ENCODE measurements at places on chromosomes 4 and X.

DNA sequence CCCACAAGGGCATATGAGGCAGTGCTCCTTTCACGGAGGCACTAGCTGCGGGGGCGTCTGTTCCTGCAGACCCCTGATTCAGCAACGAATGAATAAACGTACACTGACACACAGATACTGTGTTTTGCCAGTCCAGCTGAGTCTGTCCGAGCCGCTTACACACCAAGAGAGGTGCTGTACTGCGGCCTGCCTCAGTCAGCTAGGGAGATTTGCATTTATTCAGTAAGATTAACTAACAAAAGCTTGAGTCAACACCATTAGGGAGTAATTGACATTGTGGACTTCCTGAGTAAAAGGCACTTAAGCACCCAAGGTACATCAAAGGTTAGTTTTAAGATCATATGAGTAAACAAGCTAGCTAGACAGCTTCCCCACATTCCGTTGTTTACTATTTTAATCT, 31.0 kb upstream of the BEX4 start:
- DNase-seq: no peak

DNA sequence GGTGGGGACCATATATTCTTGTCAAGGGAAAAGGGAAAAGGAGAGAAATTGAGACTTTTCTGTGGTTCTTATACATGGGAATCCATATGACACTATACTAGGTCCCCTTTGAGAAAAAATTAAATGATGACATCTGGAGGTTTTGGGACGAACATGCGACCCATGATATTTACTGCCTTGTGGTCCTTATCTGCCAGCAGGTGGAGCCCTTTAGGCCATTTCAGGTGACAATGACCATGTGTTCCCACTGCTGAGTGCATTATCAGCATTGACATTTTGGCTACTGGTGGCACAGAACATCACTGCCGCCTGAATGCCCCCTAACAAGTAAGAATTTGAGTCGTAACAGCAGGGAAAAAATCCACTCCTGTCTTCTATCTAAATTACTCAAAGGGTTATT, 843.4 kb downstream of the FSTL5 start:
- no peak for DNase-seq

DNA sequence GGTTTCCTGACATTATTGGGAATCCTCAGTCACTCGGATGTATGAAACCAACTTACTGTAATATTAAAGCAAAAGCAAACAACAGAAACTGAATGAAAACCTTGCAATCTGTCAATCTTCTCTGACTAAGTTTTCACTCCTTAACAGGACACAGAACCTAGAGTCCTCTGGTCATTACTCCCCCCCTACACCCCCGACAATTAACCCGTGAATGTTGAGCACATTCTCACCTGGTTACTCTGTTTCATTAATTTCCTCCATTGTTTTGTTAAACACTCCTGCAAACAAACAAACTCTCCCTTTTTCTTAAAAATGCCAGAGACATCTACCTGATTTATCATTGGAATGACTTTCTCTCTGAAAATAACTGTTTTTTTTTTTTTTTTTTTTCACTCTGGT, 469.0 kb upstream of the PRKX start:
- no peak for DNase-seq

DNA sequence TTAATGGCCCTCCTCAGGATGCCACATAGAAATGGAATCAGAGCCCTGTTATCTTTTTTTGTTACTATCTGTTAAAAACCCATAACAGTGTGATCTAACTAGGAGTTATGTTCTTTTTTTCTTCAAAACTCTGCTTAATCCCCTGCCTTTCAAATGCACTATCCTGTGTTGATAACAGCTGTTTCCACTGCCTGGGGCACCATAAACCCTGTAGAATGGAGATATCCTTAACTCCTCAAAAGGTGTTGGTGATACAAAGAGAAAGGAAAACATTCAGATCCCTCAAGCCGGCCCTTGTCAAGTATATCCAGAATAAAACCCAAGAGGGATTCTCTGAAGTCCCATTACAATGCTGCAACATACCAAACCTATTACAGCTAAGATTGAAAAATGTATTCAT, 108.6 kb downstream of the ACTRT1 start:
- no peak for DNase-seq

GRCh38 chr4:83082777-83083176, 31.8 kb downstream of the PLAC8 start:
- no peak for DNase-seq

DNA sequence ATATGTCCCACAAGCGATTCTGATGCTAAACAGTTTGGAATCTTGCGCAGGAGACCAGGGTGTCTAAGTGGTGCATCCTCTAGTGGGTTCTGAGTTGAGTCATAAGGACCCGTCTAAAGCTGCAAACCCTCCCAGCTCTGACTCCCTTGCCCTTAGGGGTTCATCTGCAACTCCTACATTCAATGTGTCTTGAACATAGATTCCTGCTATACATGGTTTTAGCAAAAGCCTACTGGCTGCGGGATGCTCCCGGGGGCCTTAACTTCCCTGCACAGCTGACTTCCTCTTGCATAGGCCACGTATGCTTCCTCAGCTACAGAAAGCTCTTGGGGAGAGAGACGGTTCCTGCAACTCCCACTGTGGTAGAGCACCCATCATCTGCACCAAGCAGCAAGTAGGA, 236.7 kb downstream of the EVC2 start:
- DNase-seq: no peak

DNA sequence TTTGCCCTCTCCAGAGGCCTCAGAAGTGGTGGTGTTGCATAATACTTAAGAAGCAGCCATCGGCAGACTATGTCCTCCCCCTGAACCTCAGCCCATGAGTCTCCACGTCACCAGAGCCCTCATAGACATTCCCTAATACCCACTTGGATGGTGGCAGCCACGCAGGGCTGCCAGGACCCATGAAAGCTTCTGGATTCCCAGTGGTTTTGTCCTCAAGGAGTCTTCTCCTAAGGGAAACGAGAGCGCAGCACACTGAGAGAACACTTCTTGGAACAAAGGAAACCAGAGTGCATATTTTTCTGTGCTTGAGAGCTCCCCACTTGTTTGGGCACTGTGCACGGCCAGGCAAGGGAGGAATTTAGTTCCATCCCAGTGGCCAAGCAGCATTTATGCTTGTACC, 204.1 kb upstream of the DMD start:
- no peak for DNase-seq

DNA sequence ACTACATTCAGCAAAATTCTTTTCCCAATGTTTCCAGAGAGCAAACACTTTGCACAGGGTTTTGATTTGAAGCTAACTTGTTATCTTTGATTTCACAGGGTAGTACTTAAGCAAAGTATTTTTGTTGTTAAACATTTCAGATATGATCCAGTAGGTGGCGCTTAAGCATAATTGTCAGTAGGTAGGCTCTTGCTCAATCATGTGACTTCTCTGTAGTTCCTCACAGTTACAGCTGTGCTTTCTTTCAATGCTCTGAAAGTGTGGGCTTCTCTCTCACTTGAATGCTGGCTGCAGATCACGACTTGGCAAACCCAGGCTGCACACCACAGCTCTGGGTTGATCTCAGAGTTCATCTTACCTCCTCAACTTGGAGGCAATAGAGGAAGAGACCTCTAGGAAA, 1016.5 kb downstream of the SH3BGRL start:
- no peak for DNase-seq

GRCh38 chr4:109276482-109277095, 25.9 kb downstream of the COL25A1 start:
- DNase-seq: no peak

- no peak for DNase-seq
Observed at GRCh38 chr4:65383589-65384305, 286.5 kb downstream of the EPHA5 start.

GRCh38 chr4:145503486-145504072, 21.9 kb downstream of the SMAD1 start:
- DNase-seq: no peak

GRCh38 chrX:7446815-7447214, 298.9 kb upstream of the PUDP start:
- no peak for DNase-seq

DNA sequence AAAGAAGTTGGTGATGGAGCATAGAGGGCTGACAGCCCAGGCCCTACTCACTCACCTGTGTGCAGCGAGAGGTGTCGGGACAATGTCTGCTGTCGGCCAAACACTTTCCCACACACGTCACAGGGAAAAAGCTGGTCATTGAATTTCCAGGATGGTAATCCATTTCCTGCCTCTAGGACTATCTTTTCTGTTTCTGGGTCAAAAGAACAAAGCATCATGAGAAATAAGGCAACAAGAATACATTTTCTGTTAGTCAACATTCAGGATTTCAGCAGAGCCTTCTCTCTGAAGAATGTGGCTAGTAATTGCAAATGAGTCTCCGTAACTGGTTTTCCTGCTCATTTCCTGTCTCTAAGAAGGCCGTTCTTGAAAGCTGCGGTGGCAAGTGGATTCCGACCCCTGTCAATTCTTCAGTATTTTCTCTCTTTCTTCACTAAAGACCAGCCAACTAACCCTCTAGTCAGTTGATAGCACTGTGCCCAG, 99.4 kb downstream of the C4orf51 start:
- no peak for DNase-seq

GRCh38 chr4:53987761-53988171, 76.6 kb downstream of the CHIC2 start:
- DNase-seq: no peak

DNA sequence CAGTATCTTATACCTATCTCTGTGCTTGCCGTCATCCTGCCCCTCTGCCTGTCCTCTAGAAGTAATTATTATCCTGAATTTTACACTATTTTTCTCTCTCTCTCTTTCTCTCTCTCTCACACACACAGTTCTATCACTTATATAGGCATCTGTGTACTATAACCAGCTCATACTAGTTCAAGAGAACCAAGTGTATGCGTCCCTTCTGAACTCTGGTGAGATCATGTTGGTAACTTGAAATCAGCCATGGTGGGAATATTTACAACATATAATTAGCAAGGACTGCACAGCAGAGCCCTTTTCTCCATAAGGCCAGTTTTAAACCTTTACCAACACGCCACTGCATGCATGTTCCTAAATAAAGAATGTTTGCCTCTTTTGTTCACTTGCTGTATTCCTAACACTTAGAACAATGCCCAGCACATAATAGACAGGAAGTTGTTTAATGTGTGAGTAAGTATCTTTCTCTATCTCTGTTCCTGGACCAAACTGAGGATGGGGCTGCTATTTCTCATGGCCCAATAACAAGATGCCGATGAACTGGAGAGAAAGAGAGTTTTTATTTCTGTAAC, 51.1 kb upstream of the IL21 start:
- DNase-seq: no peak

- no peak for DNase-seq
Observed at GRCh38 chrX:37802028-37802427, 22.2 kb downstream of the CYBB start.

DNA sequence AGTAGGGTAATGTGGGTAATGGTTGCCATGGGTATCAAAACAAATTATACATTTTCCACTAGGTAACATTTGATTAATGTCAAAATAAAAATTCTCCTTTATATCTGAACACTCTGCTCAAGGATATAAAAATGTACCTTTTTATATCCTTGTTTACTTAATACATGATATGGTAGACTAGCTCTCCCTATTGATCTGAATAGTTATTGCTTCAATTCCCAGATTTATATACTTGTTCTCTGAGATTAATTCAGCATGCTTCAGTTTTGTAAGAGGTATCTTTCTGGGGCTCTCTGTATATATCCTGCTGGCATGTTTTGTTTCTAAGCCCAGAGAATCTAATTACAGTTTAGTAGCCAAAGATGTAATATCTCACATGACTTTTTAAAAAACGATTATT, 169.7 kb downstream of the NPNT start:
- DNase-seq: no peak

- DNase-seq: no peak
Observed at GRCh38 chrX:54995621-54996020, 1.6 kb upstream of the PFKFB1 start.

DNA sequence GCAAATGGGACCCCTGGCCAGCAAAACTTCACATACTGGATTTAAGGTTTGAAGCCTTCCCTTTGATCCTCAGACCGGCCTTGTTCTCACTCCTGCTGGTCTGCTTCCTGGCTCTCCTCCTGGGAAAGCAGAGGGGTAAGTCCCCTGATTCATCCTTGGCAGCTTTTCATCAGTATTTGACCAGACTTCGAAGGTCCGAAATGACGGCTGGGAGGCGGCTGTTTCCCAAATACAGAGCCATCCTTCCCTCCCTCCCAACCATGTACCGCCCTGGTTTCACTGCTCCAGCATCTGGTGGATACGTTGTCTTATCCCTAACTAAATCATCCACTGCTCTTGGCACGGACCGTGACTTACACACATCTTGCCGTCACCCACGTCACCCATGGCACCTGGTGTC, 265.5 kb downstream of the BCOR start:
- DNase-seq: no peak

- DNase-seq: peak; percentile 68
Observed at GRCh38 chr4:155758481-155759371, at the start of gene GUCY1B1. GUCY1B1 (plus strand) TSS chr4:155759021; CDS start chr4:155759141, 120 bp downstream.

DNA sequence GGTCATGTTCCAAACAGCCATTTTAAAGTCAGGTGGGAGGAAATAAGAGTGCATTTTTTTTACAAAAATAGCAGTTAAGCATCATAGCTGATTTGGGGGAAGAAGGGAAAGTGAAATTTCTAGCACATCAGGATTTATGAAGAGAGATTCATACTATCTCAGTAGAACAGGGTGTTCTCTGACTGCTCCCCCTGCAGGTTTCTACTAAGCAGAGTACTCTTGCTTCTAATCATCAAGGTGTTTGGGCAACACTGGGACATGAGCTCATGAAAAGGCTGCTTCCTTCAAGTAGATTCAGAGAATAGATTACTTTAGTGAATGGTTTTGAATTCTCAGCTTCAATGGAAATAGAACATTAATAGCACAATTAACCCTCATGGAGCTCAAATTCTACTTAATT, 591.4 kb upstream of the PCDH10 start:
- no peak for DNase-seq

DNA sequence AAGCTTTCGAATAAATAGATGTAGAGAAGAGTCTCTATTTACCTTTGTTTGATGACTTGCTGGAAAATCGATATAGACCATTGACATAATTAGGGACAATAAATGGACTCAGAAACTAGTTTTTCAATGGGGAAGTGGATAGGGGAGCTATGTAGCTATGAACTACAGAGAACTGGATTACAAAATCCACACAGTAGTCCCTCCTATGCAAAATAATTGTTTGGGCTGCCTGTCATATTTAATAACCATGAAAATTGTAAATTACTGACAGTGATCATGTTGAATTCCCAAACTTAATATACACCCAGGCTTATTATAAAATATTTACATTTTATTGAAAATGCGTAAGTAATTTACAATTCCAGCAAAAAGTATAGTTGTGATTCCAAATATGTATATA, 333.1 kb upstream of the FAM241A start:
- DNase-seq: no peak

DNA sequence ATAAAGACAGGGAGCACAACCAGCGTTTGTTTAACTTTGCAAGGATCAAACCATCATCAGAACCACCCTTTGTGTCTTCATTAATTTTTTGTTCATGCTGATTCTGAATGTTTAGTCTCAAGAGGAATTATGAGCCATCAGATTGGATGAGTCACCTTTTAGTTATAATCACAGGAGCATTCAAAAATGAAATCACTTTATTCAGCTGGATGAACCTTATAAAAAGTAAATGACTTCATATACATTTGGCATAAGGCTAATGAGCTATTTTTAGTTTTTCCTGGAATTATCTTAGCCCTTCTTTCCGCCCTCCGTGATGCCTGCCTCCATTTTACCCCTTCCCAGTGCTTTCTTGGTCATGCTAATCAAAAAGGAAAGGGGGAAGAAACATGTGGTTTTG, 103.6 kb downstream of the SORBS2 start:
- DNase-seq: no peak
